ENCODE measurements at places on chromosomes 2 and 18.

GRCh38 chr2:11631462-11631861 is 38.5 kb downstream of the NTSR2 start:
- DNase-seq: no peak

DNA sequence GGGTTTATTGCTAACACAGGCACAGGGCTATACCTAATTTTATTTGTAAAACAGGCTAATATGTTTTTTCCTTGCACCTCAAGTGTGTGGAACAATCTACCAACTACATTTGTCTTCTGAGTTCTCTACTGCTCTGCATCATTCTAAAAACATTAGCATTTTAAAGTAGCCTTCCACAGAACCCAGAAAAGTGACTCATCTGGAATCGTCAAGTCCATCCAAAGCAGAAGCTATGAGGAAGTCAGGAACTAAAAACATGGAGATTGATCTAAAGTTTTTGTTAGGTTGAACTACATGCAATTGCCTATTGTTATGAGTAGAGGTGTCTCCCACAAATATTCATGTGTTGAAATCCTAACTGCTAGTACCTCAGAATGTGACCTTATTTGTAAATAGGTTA is 70.9 kb downstream of the SUCLG1 start:
- peak; percentile 43 for DNase-seq

DNA sequence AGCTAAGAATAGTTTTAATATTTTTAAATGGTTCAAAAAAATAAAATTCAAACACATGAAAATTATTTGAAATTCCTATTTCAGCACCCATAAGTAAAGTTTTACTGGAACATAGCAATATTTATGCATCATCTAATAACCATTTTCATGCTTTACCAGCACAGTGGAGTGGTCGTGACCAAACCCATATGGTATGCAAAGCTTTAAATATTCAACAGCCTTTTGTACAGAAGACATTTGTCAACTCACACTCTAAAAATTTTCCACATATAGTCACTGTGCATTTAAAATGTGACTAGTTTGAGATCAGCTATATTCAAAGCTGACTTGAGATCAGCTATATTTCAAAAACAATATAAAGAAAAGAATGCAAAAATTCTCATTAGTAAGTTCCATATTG is 46.2 kb downstream of the PUM2 start:
- DNase-seq: peak; percentile 70

DNA sequence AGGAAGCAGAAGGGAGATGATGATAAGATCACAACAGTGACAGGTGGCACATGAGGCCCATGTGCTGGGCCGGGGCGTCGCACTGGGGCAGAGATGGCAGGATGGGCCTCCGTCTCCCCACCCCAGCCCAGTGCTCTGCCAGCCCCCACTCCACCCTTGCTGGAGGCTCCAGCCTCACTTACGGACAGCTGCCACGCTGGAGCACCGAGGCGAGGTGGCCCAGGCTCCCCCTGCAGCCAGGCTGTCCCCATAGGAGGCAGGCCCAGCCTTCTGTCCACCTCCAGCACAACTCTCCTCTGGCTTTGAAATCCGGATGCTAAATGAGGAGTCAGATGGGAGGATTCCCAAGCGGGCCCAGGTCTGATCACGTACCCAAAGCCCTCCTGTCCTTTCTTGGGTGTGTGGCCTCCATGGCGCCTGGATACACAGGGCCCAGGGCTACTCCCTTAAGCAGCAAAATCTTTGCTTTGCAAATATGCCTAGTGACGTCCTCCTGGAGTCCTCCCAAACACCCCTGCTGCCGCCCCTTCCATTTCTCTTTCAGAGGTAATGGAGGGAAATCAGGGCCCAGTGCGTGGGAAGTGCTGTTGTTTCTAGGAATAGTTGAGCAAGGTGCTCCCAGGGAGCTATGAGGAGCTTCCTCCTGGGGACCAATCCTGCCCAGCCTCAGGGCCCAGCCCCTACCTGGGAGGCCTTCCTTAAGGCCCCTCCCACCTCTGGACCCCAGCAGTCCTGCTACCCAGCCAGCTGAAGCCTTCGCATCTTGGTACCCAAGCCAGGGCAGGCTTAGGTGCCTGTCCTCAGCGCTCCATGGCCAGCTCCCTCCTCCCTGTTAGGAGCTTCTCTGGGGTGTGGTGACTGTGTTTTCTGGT is 170.4 kb upstream of the MYCN start:
- DNase-seq: no peak

DNA sequence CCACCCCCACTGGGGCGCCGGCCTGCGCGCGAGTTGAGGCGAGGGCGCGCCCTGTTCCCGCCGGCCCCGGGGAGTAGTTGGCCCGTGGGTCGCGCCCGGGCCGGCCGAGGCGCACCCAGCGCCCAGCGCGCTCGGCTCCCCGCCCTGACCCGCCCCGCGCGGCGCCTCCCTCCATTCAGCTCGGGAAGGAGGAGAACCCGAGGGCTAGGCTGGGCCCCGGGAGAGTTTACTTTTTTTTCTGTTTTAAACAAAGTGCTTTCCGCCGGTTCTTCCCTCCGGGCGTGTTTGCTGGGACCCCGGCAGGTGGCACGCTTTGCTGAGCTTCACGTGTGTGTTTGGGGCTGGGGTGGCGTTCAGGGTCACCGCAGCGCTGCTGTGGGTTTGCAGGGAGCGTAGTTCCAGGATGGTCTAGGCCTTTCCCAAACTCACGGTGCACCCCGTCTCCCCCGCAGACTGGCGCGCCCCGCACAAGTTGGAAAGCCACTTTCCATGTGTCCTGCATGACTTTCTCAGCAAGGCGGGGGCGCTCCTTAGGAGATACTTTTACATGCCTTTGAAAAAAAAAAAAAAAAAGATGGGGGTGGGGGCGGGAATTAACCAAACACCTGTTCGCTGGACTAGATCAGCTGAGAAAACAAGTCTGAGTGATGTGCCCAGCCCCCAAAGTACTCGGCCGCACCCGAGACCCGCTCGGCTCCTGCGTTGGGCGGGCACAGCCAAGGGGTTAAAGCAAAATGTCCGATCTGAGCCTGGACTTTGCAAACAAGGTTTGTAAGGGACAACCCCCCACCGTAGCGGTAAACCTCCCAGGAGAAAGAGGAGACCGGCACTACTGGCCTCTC is 825 bp downstream of the ITGA6 start:
- DNase-seq: no peak

- DNase-seq: peak; percentile 76
These were observed 29.5 kb upstream of the ITGB6 start for GRCh38 chr2:160229591-160229990.

GRCh38 chr2:121212661-121213325 is 72.2 kb downstream of the TFCP2L1 start:
- no peak for DNase-seq

DNA sequence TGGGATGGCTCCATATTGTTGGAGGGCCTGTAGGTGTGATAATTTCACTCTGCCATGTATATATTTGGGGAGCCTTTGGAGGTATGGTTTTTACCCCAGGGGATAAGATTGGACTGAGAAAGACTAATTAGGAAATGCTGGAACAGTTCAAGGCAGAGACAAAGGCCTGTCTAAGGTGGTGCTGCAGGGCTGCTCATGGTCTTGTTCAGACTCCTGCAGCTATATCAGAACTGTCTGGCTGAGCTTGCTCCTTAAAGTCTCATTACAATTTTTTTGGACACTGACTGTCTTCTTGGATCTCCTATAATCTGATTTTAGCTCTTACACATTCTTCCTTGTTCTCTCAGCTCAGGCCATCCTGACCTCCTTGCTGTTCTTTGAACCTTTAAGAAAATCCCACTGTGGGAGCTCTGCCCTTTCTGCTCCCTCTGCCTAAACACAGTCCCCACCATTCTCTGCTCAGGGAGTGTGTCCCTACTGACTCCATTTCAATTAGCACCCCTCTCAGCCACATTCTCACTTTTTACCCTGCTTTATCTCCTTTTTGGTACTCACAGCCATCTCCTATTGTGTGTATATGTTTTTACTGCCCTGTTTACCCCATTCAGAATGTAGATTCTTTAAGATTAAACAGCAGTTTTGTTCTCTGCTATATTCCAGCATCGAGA is 468.7 kb upstream of the FANCL start:
- DNase-seq: no peak

GRCh38 chr2:172806493-172806892 is 70.8 kb downstream of the RAPGEF4 start:
- peak; percentile 45 for DNase-seq

DNA sequence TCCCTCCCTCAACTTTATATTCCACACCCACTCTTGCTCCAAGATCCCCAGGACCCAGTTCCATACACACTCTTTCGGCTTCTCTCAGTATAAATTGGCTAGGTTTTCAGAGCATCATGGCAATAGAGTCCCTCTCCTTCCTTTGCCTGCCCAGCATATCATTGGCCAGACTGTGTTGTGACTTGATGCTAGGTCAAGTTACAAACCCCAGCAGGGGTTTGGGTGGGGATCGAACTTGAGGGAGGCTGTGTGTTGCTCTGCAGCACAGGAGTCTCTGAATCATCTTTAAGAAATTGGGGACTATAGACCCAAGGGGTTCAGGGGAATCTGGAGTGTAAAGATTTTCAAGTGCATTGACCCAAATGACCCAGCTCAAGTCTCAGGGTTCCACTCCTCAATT is 477.5 kb upstream of the MEIS1 start:
- DNase-seq: no peak

GRCh38 chr18:55968550-55968949 is 380.6 kb upstream of the TCF4 start:
- peak; percentile 27 for DNase-seq

DNA sequence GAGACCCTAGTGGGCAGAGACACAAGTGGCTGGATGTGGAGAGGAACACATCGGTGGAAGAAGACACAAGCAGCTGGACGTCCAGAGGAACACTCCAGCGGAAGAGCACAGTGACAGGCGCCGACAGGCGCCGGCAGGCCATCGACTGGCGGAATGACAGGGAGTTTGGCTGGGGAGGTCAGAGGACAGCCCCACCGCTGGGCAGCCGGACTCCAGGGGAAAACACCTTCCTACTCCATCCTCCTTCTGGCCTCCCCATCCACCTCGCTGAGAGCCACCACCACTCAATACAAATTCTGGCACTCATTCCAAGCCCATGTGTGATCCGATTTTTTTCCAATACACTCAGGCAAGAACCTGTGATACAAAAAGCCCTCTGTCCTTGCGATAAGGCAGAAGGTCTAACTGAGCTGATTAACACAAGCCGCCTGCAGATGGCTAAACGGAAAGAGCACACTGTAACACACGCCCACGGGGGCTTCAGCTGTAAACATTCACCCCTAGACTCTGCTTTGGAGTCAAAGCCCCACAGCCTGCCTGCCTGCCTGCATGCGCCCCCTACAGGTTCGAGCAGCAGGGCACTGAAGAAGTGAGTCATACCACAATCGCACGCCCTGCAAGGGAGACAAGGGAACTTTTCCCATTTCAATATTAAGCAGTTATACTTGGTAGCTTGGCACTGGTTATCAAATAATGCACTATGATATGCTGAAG is 50.2 kb upstream of the LRP1B start:
- no peak for DNase-seq

GRCh38 chr2:181140414-181140813 is 160.0 kb downstream of the UBE2E3 start:
- no peak for DNase-seq

DNA sequence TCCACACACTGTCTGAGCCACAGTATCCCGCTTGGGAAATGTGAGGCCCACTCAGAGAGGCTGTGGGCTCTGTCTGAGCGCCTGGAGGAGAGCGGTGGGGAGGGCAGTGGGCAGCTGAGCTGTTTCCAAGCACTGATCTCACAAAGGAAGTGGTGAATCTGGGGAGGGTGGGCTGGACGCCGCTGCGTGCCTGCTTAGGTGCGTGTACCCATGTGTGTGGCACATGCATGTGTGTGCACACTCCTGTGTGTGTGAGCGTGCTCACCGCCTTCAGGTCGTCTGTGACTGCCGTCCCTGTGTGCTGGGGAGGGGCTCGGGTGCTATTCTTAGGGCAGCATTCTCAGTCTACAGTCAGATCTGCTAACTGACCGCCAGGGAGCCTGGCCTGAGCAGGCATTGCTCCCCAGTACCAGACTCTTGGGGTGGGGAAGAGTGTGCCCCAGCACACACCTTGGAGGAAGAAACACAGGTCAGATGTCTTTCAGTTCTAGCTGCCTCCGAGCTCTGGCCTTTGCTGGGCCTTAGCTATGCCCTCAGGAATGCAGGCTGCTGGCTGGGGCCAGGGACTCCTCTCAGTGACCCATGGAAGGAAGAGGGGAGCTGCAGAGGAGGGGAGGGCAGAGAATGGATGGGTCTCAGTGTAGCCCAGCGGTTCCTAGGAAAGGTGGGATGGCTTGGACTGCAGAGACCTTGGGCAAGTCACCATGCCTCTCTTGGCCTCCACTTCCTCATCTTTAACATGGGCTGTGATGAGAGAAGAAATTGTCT is 31.4 kb downstream of the KCNIP3 start:
- no peak for DNase-seq

GRCh38 chr2:27966466-27966865 is 75.9 kb downstream of the BABAM2 start:
- no peak for DNase-seq

DNA sequence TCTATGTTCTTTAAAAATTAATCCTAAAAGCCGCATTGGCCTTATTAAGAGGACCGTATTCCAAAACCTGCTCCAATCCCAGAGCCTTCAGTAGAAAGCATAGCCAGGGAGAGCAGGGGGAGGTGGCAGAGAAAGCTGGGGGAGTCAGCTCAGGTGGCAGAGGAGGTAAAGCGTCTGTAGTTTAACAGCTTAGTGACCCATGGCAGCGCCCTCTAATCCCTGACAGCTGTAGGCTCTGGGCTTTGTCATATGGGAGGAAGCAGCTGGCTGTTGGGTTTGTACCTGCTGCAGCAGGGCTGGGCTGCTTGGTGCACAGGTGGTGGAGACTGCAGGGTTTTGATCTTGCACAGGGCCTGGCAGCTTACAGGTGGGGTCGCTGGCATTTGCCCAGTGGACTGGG is 50.6 kb downstream of the THNSL2 start:
- no peak for DNase-seq

DNA sequence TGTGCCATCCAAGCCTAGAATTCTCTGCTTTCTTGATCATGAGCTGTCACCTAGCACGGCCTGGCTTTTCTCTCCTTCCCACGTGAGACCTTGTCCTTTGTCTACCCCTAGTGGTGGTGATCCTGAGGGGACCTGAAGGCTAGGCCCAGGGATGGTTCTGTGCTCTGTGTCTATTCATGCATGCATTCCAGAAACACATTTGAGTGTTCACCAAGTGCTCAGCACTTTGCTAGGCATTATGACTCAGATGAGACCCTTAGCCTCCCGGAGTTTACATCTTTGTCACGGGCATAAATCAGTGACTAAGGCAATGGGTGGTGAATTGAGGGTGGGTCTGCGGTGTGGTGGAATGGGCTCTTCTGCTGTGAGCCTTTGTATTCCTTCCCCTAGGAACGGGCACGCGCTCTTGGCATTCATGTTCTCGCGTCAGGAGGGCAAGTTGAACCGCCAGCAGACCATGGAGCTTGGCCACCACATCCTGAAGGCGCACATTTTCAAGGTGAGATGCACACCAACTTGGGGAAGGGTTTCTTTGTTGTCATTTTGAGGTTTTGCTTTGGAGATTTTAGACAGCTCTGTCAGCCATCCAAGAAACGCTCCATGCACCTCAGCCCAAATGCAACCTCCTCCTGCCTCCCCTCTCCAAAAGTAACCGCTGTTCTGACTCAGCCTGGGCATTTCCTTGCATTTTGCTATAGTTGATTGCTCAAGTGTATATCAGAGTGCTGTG is 100.9 kb downstream of the WDSUB1 start:
- DNase-seq: peak; percentile 41

- no peak for DNase-seq
These were observed 733.2 kb upstream of the PKDCC start for GRCh38 chr2:41314511-41315070.

GRCh38 chr2:158214431-158214830 is 112.8 kb downstream of the UPP2 start:
- no peak for DNase-seq

All from HFFc6 (cell line).